Renal cortical epithelial cell (primary cell): ENCODE measurements at places on chromosomes 5 and 9.
A peak's percentile ranks its signal among the peaks of the same experiment; 100 is the strongest.

DNA sequence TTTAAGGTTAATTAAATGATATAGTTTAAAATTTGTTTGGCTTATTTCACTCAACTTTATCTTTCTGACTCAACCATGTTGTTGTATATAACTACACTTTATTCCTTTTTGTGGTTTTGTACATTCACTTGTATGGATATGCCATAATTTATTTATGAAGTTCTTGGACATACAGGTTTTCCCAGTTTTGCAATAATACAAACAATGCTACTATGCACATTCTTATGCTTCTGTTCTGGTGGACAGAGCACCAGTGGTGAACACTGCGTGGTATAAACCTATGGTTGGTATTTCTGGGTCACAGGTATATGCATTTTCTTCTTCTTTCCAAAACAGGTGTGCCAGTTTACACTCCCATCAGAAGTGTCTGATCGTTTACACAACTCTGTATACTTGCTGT, 35.7 kb upstream of the TRIM14 start:
- no peak for DNase-seq

DNA sequence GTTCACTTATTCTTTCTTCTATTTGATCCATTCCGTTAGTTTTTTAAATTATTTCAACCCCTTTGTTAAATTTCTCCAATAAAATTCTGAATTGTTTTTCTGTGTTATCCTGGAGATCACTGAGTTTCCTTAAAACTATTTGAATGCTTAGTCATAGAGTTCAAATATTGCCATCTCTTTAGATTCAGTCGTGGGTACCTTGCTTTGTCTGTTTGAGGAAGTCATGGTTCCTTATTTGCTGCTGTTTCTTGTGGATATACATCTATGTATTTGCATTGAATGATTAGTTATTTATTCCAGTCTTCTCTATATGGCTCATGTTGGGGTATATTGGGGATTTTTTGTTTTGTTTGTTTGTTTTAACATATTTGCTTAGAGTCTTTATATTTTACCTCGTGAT, 80.6 kb downstream of the HINT1 start:
- DNase-seq: no peak

- DNase-seq: no peak
Observed at GRCh38 chr5:140140435-140140834, 14.7 kb downstream of the IGIP start.

DNA sequence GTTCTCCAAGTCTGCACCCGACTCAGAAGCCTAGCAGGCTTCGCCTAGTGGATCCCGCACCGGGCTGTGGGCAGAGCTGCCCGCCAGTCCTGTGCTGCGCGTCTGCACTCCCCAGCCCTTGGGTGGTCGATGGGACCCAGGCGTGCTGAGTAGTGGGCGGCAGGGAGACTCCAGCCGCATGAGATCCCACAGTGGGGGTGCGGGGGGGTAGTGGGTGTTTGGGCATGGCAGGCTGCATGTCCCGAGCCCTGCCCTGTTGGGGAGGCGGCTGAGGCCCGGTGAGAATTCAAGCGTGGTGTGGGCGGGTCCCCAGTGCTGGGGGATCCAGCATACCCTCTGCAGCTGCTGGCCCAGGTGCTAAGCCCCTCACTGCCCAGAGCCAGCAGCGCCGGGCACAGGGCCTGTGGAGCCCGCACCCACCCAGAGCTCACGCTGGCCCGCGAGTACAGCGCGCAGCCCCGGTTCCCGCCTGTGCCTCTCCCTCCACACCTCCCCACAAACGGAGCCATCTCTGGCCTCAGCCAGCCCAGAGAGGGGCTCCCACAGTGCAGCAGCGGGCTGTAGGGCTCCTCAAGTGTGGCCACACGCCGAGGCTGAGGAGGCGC, 53.9 kb upstream of the BNC2 start:
- no peak for DNase-seq

DNA sequence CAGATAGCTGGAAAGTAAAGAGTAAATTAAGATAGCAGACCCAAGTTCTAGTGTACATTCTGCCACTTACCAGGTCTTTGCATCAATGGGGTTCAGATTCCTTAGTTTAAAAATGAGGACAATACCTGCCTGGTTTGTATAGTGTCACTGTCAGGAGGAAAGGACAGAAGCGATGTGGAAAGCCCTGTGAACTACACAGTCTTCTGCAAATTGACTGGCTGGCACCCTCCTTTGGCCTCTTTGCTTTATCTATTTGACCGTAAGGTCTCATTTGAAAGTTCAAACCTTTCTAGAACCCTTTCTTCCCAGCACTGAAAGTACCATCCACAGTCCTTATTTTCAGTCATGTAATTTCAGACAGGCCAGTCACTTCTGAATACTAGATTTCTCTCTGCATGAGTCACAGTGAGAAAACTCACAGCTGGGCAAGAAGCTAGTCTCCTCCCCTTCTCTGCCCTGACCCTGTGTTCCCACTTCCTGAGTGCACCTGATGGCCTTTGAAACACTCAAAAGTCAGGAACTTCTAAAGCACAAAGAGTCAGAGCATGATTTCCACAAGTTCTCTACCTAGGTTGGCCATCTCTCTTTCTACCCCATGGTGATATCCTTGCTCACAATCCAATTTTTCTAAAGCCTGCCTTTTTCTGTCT, 91.3 kb upstream of the RASEF start:
- peak; percentile 94 for DNase-seq

DNA sequence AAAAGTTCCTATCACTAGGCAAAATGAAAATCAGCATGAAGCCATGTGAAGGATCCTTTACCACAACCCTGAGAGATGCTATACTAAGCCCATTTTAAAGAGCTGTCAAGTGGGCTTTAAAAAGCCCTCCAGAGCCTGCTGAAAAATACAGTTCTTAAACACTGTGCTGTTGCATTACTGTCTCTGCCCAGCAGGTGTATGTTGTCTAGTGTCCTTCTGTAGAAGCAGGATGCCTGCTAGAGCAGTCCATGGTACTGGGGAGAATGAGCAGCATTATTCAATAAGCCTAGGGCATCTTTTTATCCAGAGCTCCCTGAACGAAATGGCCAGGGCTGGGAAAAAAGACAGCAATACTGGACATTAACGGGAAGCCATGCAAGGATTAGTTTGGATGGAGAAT, 126.2 kb upstream of the PLCXD3 start:
- DNase-seq: peak; percentile 4

- DNase-seq: no peak
Observed at GRCh38 chr9:103992938-103993579, 101.0 kb upstream of the SMC2 start.

GRCh38 chr5:174046558-174046957, 1.1 kb downstream of the NSG2 start:
- DNase-seq: no peak

GRCh38 chr5:53366245-53366644, 114.2 kb upstream of the FST start:
- no peak for DNase-seq

DNA sequence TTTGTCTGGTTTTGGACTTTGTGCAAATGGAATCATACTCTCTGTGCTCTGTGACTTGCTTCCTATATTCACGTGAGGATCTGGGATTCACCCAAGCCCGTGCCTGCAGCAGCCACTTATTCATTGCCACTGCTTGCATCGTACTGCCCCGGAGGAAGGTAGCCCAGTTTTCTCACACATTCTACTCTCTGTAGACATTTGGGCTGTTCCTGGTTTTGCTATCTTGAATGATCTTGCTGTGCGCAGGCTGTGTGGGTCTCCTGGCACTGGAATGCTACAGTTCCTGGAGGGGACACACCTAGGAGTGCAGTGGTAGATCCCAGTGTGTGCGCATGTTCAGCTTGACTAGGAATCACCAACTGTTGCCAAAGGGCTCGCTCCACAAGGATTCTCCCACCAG, 99.2 kb upstream of the BOD1 start:
- no peak for DNase-seq

- no peak for DNase-seq
Observed at GRCh38 chr9:38127271-38127839, 58.3 kb upstream of the SHB start.

GRCh38 chr9:124411514-124412227, 3.6 kb downstream of the PSMB7 start:
- DNase-seq: peak; percentile 72

DNA sequence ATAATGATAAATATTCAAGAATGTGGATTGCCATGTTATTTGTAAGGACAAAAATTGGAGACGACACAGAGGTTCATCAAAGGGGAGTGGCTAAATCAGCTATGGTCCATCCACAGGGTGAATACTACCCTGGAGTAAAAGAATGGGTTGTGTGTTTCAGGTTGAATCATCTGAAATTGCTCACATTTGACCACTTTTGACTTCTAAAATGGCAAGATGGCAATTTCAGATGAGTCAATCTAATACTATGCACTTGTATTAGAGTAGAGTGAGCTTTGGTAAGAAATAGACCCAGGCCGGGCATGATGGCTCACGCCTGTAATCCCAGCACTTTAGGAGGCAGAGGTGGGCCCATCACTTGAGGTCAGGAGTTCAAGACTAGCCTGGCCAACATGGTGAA, 131.8 kb downstream of the GAPVD1 start:
- DNase-seq: peak; percentile 36

GRCh38 chr5:6820851-6821479, 107.7 kb downstream of the TENT4A start:
- DNase-seq: no peak

DNA sequence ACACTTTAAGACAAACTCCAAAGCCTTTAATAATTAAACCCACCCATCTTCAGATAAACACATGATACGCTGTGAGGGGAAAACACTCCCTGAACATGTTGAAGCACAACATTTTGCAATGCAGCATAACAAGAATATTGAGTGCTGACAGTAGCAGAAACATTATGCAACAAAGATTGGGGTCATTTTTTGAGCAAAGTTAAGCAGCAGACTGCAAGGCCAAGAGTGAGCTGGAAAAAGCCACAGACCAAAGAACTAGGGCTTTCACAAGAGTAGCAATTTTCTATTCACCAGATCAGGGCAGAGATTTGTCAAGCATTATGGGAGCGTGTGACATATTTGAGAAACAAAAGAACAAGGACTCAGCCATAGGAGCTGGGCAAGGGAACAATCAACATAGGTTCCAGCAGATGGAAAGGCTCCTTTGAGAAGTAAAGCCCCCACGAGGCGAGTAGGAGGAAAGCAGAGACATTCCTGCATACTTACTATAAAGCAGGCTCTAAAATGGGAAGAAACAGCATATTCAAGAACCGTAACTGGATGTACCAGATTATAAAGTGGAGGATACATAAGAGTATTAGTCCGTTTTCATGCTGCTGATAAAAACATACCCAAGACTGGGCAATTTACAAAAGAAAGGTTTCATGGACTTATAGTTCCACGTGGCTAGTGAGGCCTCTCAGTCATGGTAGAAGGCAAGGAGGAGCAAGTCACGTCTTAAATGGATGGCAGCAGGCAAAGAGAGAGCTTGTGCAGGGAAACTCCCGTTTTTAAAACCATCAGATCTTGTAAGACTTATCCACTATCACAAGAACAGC, 4.8 kb upstream of the TTC23L start:
- peak; percentile 22 for DNase-seq

DNA sequence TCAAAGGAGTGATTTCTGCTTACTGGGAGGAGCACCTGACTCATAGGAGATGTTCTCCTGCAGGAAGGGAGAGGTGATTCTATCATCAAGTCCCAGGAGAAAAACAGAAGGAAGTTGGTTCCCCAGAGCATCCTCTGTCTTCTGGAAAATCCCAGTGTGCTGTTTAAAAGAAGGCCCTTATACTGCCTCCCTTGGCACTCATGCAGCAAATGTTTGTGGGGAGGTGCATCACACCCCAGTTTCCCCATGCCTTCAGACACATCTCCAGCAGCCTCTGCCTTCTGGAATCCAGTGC, 63.1 kb downstream of the PPARGC1B start:
- DNase-seq: no peak

DNA sequence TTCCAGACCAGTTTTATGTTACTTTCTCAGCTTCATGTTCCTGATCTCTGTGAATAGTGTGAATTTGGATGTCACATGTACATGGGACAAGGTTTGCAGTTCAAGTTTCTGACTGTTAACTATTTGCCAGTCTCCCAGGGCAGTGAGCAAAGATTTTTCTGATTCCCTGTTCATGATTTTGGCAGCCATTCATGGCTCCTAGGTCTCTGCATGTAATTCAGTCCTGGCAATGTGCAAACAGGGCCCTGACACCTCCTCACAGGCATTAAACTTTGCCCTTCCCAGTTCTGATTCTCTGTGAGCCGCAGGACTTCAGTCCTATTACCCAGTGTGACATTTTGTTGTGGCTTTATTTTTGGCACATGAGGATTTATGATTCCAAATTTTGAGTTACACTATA, 349.7 kb downstream of the ARRDC3 start:
- DNase-seq: no peak

GRCh38 chr5:139406963-139407362, 3.1 kb upstream of the SPATA24 start:
- no peak for DNase-seq

DNA sequence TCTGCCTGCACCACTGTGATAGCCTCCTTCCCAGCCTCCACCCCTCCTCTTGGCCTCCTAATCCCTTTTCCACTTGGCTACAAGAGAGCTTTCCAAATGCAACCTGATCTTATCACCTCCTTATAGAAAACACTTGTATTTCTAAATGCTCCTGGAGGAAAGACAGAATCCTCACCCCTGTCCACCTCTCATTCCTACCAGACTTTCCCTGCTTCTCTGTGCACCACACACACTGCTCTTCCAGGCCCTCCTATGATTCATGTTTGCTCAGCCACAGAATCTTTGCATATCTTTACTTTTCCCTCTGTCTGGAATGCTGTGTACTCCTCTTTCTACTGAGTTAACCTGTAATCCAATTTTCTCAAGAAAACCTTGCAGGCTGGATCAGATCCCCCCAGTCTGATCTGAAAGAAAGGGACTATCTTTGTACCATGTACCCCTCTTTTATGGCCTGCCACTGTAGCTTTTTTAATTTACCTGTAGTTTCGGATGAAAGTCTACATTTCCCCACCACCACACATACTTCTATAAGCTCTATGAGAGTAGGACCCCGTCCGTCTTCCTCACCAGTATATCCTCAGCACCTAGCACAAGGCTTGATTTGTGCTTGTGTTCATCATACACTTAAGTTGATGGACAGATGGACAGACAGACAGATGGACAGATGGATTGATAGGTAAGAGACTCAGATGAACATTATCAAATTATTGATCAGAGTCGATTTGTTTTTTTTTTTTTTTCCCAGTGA, 95.3 kb downstream of the GALNT10 start:
- peak; percentile 91 for DNase-seq

DNA sequence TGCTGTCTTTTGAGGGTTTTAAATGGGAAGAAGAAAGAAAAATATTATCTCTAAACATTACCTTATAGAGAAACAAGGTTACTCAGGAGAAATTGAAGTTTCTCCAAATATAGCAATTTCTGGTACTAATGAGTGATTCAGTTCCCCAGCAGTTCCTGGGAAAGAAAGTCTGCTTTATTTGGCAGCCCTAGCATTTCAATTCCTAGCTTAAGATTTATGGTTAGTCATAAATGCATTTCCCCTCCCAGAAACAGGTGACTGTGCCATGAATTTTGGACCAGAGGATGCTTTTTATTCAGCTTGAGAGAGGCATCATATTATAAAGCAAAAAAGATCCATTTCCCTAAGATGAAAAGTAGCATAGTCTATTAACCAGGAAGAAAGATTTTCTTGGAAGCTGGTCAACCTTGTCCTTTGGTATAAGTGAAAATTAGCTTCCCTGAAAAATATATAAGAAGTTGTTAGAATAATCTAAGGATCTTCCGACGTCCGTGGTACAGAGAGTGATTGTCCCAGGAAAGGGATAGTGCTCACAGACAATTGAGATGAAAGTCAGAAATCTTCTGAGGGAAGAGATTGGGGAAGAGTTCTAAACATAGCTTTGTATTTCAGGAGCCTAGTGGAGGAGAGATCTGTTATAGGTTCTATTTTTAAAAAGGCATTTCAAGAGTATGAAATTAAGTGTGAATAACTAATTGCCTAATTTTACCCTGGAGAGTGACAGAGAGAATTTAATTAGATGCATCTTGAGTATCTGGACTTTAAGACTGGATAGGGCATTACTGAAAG, 164.9 kb downstream of the ESM1 start:
- no peak for DNase-seq
